Left kidney (tissue), 8 donors: ENCODE measurements at places on chromosomes 1 and 21.

- no peak for DNase-seq
Measured at GRCh38 chr1:155741908-155742307, 53.0 kb downstream of the DAP3 start.

- no peak for DNase-seq
Measured at GRCh38 chr1:165387505-165387904, 31.0 kb upstream of the LMX1A start.

- DNase-seq: no peak
Measured at GRCh38 chr1:228958741-228959140, 223.5 kb downstream of the RHOU start.

GRCh38 chr21:27831816-27832569, 865.1 kb upstream of the ADAMTS5 start:
- DNase-seq: no peak

DNA sequence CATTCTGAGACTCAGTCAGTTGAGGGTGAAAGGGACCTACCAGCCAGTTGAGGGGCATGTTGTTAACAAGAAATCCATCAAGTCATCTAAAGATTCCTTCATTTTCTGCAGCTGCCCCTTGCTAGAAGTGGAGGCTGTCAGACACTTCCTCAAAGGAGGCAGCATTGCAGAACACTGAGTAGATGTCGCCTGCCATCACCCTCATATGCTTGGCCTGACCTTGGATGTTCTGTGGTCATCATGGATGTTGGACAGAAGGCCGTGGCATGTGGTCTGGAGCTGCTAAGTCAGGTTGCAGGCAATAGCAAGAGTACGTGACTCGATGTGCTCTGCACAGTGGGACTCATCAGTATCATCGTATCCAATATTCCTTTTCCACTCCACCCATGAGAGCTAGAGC, 70.6 kb downstream of the GATAD2B start:
- no peak for DNase-seq

- DNase-seq: no peak
Measured at GRCh38 chr21:35202431-35202830, 153.3 kb upstream of the RUNX1 start.

DNA sequence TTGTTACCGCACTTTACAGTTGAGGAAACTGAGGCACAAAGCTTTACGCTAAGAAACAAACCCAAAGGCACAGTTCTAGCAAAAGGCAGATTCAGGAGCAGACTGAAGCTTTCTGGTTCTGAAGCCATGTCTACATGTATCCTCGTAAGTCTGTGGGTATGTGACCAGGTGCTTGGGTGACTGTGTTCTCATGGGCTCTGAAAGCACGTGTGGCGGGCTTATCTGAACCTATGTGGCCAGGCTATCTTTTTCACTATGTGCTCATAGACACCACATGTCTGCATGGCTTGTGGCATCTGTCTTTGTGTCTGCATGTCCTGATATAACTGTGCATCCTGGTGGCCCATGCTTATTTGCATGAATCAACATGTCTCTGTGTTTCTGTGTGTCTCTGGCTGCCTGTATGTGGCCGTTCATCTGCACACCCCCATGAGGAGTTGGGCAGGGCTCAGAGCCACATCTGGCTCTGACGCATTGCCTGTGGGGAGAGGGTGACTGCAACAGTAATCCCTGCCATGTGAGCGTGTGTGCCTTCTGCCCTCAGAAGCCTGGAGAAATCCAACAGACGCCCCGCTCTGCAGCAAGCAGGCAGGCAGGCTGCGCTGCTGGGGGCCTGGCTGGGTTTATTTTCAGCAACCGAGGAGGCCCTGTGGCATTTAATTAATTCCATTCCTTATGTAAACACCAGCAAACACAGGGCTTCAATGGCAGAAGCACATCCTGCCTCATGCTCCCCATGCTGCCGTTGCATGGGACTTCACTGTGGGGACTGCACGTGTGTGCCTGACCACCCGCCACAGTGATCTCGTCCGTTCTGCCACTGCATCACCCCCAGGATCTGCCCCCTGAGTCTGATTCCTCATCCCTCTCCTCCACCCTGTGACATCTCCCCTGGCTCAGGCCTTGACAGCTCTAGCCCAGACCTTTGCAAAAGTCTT, 115.4 kb downstream of the TRABD2B start:
- no peak for DNase-seq

DNA sequence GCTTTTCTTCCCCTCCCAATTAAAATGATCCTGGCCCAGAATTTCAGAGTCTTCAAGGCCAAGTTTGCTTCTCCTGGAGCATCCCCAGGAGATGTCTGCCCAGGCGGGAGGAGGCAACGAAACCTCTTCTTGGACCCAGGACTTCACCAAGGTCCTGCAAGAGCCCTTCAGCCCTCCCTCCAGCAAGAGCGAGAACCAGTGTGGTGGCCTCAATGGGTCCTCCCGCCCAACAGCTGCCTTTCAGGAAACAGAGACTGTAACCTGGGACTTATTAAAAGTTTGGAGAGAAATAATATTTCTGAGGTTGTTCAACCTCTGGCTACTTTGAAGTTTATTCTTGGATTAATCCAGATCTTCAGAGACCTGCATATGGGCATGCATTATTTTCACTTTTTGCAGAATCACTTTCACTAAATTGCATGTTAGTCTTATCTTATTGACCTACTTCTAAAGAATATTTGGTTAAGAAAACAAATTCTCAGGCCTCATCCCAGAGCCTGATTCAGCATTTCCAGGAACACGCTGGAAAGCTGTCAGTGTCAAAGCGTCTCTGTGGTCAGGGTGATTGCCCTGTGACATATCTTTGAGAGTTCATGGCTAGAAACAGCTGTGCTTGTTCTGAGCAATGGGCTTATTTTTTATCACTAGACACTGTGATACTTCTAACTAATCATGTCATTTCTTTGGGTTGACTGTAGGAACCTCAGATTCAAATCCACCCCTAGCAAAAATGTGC, 66.0 kb upstream of the CLDN14 start:
- no peak for DNase-seq

GRCh38 chr1:160584784-160585183, 5.5 kb upstream of the CD84 start:
- no peak for DNase-seq

GRCh38 chr1:195584870-195585624, 1023.2 kb downstream of the KCNT2 start:
- no peak for DNase-seq

DNA sequence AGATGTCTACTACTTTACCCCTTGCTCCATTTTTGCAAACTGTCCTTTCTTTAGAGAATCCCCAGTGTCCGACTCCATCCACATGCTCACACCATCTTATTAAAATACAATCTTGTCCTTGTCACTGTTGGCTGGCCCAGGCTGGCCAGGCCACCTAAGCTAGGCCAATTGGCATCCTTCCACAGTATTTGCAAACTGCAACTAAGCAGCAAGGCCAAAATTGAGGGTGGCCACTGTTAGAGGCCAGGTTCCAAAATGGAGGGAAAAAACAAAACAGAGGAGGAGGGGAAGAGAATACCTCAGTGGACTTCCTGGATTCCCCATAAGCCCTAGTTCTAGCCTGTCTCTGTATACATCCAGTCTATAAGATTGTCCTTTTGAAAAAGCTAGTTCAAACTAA, 4.3 kb downstream of the FAM89A start:
- DNase-seq: no peak

- no peak for DNase-seq
Measured at GRCh38 chr1:155052439-155053395, 1.6 kb downstream of the ADAM15 start.

DNA sequence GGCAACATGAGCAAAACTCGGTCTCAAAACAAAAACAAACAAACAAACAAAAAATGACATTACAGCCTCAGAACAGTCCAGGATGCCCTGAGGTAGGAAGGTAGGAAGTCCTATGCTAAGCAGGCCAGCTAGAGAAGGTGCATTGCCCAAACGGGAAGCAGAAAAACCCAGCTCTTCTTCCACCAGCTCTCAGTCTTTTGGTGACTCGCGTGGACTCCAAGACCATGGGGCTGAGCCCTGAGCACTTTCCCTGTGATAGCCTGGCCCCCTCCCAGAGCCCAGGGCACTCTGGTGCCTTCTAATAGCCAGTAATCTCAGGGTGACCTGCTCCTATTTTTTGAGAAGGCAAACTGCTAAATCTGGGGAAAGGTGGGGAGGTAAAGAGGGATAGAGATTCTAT, 16.1 kb downstream of the PHLDA3 start:
- DNase-seq: no peak

GRCh38 chr1:222557148-222557547, 9.2 kb upstream of the HHIPL2 start:
- DNase-seq: no peak

DNA sequence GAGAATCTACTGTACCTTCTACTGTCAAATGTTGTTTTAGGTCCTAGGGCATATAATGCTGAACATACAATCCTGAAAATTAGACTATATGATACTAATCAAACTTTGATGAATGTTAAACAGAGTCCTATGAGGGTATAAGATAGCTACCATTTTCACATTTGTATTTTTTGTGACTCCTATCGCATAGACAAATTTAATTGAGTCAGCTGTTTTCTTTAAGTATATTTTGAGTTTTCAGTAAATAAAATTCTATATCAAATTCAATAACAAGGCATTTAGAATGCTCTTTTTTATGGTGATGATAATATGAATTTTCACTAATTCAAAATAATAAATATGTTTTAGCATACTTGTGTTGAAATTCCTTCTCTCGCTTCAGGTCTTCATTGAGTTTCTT, 10.0 kb downstream of the LRRC39 start:
- DNase-seq: no peak

- DNase-seq: no peak
Measured at GRCh38 chr1:43314233-43314632, 13.5 kb downstream of the TIE1 start.

DNA sequence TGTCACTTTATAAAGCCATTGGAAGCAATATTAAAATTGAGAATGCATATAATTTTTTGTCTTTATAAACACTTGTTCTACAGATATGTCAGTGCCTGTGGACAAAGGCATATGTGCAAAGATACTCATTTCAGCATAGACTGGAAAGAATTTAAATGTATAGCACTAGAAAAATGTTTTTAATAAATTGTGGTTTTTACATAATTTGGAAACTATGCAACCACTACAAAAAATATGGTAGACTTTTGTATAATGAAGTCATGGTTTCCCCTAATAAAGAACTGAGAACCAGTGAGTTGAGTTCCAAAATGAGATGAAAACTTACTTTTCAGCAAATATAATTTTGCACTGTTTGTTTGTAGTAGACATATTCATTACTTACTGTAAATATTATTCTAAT, 48.5 kb downstream of the BRINP3 start:
- DNase-seq: no peak

DNA sequence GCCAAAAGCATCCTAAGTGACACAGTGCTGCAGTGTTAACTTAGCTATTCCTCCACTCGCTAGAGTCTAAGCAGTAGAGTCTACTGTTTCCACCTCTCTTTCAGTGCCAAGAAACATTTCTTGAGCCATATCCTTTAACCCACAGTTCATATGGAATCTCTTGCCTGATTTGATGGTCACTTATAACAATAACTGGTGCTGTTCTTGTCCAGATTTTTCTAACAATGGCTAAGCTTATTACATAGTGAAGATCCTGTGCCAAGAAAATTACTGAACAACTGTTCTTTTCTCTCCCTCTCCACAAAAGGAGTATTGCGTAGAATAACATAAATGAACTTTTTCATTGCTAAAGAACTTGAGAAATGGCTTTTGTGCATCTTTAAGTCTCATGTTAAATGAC, 121.3 kb downstream of the CDC7 start:
- no peak for DNase-seq

DNA sequence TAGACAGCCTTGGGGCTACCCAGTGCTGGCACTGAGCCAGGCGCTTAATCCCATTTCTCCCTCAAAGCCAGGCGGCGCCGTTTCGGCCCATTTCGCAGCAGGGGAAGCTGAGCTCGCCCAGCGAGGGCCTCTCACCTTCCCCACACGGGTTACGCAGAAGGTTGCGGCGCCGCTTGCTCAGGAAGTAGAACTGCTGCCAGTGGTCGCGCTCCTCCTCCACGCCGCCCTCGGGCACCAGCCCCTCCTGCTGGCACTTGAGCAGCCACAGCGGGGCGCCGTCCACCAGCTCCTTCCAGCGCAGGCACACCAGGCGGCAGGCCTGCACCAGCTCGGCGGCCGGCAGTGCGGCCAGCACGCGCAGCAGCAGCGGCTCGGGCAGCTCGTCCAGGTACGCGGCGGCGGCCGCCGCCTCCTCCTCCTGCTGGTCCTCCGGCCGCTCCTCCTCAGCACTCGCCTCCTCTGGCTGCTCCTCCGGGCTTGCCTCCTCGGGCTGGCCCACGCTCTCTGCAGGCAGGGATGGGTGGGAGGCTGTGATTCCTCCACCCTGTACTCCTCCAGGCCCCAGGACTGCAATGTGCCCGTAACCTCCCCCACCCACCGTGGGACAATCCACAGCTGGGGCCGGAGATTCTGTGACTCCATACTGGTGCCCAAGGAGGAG, 3.8 kb downstream of the FBXO2 start:
- no peak for DNase-seq

- no peak for DNase-seq
Measured at GRCh38 chr1:219090607-219091006, 83.1 kb upstream of the LYPLAL1 start.

- no peak for DNase-seq
Measured at GRCh38 chr1:116031302-116031835, 55.1 kb downstream of the SLC22A15 start.

DNA sequence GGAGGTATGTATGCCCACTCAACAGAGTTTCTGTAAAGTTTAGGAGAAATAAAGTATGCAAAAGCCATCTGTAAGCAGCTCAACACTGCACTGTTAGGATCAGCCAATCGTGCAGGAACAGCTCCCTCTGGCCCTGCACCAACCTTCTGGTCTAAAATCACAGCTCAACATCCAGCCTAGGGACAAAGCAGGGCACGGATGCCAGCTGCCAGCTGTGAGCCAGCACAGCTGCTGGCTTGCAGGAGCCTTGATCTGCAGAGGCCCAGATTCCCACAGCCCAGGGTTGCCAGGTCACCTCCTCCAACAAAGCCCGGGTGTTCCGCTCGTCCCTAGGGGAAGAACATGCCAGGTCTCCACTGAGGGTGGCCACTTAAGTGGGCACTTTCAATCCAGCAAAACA, 8.6 kb downstream of the ACOT7 start:
- DNase-seq: no peak

GRCh38 chr1:115679141-115679611, 37.4 kb downstream of the VANGL1 start:
- DNase-seq: no peak

GRCh38 chr1:58312971-58313563, 233.5 kb downstream of the OMA1 start:
- no peak for DNase-seq

GRCh38 chr1:185561629-185562028, 172.6 kb upstream of the HMCN1 start:
- DNase-seq: no peak

GRCh38 chr1:14826172-14826636, 227.7 kb downstream of the KAZN start:
- DNase-seq: no peak

DNA sequence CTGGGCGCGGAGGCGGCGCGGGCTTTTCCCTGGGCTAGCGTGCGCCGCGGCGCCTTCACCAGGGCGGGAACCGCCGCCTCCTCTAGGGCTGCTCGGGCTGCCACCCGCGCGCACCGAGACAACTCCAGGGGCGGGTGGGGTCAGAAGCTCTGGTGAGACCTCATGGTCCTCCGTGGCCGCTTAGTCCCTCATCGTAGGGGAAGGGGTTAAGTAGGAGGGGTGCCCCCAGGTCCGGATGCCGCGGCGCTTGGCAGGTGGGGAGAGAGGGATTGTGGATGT, 559 bp downstream of the SERTAD4 start:
- no peak for DNase-seq
